ENCODE measurements at places on chromosomes 16 and 17.

DNA sequence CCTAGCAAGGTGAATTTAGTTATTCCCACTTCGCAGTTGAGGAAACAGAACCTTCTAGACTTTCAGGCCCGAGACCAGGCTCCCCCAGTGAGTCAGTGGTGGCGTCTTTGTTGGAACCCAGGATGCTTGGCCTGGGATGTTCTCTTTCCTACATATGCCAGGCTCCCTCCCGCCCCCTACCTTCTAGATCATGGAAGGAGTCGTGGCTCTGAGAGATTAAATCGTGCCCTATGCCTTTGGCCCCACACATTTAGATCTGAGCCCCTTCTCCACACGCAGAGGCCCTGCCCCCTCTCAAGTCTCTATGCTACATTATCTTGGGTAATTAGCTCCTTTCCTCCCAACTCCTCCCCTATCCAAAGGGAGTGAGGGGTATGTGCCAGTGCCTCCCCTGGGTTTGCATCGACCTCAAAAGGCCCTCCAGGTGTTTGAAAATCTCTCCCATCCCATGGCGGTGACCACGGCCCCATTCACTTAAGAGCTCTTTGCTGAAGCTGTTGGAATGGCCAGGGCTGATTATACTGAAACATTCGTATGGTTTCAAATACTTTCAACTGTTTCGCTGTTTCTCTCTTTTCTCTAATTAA, 3.0 kb downstream of the NGFR start:
- DNase-seq = no peak

- no peak for DNase-seq
These were observed 84.8 kb upstream of the TNRC6C start for GRCh38 chr17:77873500-77874302.

DNA sequence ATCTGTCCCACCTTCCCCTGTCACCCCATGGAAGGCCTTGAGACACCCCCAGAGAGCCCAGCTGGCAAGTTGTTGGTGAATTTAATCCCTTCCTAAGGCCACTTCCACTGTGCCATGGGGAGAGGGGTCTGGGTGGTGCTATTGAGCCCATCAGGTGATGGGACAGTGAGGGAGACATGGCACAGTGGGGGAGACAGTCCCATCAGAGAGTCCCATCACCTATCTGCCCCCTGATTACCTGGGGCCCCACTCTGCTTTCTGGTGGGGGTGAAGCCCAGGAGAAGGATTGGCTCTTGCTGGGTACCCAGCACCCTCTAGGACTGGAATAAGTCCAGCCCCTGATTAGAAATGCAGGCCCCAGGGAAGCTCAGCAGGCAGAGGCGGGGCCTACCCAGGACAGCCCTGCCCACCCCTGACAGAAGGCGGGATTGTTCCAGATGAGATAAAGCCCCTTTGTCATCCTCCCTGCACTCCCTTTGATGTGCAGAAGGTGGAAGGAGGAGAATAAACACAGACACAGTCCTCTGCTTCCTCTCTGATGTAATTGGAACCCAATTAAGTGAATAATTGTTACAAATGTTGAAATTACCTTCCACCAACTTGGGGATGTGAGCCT, 18.9 kb downstream of the TMEM132E start:
- no peak for DNase-seq

GRCh38 chr17:32998111-32998886, 6.7 kb downstream of the SPACA3 start:
- DNase-seq = peak; percentile 53

DNA sequence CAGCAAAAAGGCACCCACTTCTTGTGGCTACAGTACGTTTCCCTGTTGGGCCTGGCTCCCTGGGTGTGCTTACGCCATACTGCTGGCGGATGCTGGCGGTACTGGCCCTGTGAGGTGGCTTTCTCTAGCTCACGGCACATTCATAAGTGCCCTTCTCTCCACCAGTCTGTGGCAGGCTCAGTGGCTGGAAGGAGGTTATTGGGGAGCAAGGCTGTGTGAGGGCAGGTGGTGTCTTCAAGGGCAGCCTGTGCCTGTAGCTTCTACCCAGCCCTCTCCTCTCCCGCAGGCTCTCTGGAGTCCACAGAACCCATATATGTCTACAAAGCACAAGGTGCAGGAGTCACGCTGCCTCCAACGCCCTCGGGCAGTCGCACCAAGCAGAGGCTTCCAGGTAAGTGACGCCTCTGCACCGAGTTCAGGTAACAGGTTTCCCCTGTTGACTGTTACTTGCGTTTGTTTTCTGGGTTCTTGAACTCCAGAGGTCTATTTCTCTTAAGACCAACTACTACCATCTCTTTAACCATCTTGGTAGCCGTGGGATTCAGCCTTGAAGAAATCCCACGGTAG, 20.6 kb downstream of the NTAN1 start:
- DNase-seq = no peak

- no peak for DNase-seq
These were observed 16.8 kb upstream of the FZD2 start for GRCh38 chr17:44540246-44541084.

DNA sequence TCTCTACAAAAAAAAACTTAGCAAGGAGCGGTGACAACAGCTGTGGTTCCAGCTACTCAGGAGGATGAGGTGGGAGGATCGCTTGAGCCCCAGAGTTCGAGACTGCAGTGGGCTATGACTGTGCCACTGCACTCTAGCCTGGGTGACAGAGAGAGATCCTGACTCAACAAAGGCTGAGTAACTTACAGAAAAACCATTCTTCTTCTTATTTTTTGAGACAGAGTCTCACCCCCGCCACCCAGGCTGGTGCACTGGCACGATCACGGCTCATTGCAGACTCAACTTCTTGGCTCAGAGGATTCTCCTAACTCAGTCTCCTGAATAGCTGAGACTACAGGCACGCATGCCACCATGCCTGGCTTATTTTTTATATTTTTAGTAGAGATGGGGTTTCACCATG, 56.0 kb downstream of the CYB5D2 start:
- no peak for DNase-seq

DNA sequence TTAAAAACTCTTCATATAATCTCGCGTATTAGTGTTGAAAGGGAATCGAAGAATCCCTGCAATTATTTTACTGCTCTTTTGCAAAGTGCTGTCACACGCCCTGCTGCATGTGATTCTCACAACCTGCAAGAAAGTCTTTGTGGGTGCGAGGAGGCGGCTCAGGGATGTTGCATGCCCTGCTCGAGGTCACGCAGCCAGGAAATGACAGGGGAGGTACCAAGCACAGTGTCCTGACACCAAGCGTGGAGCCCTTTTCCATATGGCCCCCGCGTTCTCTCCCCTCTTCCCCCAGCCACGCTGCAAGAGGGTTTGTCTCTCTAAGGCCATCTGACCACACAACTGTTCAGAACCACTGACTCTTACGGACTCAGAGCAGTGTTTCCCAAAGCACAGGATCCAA, 37.6 kb downstream of the OR3A1 start:
- no peak for DNase-seq

- no peak for DNase-seq
These were observed 16.9 kb upstream of the CYTH1 start for GRCh38 chr17:78798695-78799559.

DNA sequence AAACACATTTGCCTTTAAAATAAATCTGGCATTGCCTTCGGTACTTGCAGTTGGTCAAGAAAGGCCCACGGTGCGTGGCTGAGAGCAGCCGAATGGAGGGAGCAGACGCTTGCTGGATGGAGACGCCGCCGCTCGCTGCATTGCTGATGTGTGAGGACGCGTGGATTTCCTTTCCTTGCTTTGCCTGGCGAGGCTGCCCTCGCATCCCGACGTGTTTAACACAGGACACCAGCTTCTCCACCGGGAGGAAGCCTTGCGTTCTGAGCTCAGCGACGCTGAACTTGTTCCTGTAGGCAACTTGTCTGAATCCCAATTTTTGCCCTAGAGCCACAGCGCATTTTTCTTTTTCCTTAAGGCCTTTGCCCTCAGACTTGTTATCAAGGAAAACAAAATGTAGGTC, 45.8 kb downstream of the COX4I1 start:
- no peak for DNase-seq

- no peak for DNase-seq
These were observed 6.0 kb upstream of the CBX8 start for GRCh38 chr17:79802736-79803420.

DNA sequence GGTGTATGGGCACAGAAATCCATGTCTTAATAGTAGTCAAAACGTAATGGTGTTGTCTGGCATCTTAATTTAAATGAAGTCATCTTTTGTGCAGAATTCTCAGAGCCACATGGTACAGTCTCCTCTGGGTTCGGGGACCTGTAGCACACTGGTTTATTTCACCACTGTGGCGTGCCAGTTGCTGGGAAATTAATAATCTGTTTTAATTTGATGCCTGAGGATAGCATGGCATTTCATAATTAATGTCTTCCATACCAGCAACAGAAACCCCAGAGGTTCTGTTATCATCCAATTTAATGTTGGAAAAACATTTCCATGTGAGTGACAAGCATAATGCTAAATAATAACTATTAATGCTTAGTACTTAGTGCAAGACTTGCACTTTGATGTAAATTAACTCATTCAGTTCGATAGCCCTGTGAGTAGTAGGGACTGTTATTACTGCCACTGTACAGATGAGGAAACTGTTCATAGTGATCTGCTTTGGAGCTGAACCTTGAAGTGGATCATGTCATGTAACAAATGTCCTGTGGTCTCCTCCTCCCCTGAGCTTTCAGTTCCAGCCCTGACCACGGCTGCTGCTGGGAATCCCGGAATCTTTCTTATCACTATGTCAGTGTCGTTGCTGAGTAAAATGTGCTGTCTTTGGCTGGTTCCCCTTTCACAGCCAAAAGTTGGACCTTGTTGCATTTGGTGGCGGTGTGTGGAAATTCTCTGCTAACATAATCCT, 51.2 kb downstream of the SNX29 start:
- no peak for DNase-seq

GRCh38 chr16:50506543-50506937, 41.7 kb upstream of the NKD1 start:
- DNase-seq = no peak

DNA sequence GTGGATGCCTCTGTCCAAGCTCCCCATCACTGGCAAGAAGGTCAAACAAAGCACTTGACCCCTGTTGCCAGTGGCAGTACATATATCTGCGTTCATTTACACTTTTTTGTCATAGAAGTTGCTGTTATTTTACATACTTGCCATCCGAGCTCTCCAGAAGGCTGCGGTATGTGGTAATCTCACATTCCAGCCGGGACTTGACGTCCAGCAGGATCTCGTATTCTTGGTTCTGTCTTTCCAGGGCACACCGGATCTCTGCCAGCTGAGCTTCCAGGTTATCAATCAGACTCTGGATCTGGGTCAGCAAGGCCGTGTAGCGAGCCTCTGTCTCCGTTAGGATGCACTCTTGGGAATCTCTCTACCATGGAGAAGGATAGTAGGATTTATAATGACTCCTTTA, 6.6 kb downstream of the KRT39 start:
- no peak for DNase-seq

DNA sequence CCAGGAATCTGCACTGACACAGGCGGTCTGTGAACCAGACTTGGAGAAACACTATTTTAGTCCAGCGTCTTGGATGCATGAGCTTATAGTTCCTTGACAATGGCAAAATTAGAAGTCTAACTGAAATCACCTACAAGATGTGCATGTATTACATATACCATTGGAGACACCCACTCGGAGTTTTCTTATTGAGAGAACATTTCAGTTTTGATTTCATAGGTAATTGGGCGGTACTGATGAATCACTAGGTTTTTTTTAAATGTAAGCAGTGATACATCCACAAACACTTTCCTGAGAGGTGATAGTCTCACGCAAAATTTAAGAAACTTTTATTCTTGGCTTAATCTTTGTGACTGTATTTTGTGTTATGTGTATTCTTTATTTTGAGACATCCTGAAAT, 69.8 kb downstream of the PRKCA start:
- DNase-seq = no peak

DNA sequence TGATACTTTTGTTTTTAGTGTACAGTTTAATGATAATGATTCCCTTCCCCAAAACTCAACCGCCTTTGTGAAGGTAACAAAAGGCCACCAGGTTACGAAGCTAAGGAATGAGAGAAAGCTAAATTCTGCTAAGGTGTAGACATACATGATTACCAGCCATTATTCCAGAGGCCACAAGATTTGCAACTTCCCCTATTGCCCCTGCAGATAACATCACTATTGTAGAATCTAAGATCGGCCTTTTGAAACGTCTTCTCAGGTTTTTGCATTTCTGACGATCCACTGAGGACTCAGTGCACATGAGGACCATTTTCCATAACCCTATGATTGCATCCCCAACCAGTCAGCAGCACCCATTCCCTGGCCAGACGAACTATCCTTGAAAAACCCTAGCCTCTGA, 33.9 kb upstream of the SNN start:
- no peak for DNase-seq

- no peak for DNase-seq
These were observed 115.6 kb downstream of the GNAO1 start for GRCh38 chr16:56306690-56307533.

- DNase-seq = no peak
These were observed 1.5 kb downstream of the THOC6 start for GRCh38 chr16:3025032-3026002.

DNA sequence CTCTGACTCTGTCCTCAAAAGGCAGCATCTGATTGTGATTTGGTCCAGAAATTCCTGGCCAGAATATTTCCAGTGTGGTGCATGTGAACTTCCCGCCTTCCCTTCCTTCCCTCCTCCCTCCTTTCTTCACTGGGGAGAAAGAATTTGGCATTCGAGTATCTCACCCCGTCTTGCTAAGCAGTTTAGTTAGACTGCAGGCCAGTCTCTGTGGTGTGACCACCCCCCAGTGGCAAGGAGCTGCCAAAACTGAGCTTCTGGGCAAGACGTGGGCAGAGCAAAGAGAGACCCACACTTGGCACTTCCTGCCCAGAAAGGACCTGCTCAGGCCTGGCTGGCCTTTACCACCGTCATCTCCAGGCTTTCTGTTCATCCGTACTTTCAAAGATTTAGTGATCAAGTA, 36.4 kb downstream of the SNX20 start:
- no peak for DNase-seq

GRCh38 chr16:24694931-24695330, 34.5 kb upstream of the TNRC6A start:
- DNase-seq = no peak

DNA sequence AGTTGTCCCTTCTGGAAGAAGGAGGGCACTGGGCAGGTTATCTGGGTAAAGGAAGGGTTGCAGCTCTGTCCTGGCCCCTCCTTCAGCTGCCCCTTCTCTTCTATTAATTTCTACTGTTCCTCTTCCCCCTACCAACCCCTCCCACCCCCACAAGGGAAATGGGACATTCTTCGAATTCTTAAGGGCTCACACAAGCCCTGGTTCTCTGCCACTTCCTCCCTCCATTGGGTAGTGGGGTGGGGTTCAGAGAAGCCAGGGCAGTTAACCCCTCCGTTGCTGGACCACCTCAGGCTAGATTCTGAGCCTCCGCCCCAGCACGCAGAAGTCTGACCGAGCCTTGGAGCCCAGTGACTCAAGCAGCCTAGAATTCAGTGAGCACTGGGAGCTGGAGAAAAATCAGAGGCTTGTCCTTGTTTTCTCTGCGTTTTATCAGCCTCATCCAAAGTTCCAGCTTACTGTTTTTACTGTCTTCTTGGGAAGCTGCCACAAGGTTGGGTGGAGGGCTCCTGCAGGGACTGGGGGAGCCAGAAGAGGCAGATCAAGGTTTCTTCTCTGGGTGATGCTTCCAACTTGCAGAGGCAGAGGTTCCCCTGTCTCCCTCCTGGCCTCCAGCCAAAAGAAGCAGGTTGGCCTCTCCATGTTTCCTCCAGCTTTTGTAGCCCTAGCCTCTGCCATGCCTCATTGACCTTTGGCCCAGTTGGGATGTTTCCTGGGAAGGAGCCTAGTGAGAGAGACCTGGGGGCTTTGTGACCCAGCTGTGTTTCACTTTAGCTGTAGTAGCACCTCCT, 10.2 kb downstream of the LASP1 start:
- peak; percentile 14 for DNase-seq

GRCh38 chr17:78641243-78641642, 64.0 kb upstream of the DNAH17 start:
- no peak for DNase-seq
